ENCODE measurements at places on chromosomes 1 and 21.

DNA sequence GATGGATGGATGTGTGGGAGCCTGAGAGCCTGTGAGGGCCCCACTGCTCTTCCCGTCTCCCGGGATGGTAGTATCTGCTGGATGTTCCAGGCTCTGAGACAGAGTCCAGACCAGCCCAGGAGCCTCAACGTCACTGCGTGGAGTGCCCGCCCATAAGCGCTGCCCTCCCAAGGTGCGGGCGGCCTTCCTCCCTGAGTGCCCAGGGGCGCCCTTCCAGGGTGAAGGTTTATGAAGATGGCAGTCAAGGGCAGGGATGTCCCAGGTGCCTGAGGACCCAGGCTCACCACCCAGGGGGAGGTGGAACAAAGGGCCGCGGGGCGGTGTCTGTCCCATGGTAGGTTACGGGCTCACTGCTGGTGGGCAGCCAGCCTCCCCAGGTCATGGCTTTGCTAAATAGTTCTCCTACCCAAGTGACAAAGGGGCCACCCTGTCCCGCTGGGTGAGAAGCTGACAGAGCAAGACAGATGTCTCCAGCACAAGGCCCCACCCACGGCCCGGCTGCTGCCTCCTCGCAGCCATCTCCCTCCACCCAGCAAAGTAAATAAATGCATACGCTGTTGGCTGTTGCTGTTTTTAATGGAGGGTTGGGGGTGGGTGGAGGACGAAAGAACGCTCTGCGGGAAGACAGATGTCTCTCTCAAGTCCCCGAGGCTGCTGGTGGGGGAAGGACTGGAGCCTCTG lies 9.0 kb upstream of the GPR153 start:
- DNase-seq = no peak

DNA sequence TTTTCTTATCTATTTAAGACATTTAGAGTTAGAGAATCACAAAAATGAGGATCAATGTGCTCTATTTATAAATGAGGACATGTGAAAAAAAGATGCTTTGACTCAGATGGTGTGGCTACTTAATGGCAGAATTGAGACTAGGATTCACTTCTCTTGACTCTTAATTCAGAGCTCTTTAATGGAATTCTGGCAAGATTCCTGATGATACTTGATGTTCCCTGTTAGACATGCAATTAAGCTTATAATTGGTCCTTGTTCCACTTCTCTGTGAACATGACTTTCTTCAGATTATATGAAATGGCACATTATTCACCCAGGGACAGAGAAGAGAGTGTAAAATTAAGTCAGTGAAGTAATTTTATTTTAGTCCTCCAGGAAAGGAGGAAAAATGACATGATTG lies 165.3 kb downstream of the LRRC7 start:
- no peak for DNase-seq

DNA sequence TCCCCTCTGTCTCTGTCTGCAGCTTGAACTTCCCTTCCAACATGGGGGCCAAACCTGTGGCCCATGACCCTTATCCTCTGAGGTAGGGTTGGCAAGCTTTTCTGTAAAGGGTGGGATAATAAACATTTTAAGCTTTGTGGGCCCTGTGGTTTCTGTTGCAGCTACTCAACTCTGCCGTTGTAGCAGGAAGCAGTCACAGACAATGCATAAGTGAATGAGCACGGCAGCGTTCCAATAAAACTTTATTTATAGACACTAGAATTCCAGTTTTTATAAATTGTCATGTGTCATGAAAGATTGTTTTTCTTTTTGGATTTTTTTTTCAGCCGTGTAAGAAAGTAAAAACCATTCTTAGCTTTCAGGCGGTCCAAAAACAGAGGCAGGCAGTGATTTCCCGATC lies 18.2 kb upstream of the CDK18 start:
- DNase-seq = no peak

GRCh38 chr21:33127868-33128242 lies 57.9 kb downstream of the OLIG1 start:
- DNase-seq = no peak

DNA sequence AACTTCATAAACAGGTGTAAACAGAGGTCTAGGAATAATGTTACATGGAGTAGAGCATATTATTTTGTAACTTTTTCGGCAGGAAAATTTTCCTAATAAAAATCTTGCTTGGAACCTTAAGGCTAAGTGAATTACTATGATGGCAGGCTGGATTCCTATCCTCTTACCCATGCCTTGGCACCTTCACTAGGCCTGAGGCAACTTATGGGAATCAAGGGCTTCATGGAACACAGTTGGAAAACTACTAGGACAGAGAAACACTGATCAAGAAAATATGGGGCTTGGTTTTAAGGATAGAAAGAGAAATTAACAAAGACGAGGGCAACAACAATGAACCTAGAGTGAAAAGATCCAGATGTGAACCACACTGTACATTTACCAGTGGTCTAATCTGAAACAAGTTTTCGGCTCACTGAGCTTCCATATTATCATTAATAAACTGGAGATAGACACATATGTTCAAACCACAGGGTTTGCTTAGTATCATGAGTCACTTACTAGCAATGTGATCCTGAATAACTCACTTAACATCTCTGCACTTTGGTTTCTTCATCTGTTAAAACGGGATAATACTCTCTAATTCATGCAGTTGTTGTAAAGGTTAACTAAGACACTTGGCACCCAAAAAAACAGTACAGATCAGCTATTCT lies 68.5 kb downstream of the GPATCH2 start:
- DNase-seq = no peak

DNA sequence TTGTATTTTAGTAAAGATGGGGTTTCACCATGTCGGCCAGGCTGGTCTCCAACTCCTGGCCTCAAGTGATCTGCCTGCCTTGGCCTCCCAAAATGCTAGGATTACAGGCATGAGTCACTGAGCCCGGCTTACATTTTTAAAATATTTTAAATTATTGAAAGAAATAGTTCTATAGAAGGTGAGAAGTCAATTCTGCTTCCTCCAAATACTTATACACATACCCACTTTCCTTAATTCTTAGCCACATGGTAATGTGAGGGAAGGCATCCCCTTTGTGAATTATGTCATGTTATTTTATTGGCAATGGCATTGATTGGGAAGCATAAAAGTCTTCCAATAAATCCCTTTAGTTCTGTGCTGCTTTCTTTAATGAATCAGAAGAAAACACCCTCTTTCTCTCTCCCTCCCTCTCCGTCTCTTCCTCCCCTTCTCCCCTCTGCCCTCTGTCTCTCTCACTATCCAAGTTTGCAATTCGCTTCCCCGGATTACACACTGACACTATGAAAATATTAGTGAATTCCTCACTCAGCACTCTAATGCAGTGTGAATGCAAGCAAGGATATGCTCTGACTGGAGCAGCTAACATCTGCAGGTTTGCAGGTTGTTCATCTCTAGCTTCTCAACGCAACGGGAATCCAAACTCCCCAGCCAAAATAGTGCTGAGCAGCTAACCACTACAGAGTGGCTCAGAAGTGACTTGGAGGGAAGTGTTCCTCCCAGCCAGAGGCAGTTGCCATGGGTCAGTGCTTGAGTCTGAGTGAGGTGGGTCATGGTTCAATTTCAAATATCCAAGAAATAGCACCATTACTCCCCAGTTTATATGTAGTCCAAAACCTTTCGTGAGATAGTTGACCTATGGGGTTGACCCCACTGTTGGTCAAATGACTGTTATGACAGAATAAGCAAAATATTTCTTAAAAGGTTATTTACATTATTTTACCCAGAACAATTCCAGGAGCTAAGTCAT lies 77.8 kb upstream of the CD55 start:
- DNase-seq = no peak

DNA sequence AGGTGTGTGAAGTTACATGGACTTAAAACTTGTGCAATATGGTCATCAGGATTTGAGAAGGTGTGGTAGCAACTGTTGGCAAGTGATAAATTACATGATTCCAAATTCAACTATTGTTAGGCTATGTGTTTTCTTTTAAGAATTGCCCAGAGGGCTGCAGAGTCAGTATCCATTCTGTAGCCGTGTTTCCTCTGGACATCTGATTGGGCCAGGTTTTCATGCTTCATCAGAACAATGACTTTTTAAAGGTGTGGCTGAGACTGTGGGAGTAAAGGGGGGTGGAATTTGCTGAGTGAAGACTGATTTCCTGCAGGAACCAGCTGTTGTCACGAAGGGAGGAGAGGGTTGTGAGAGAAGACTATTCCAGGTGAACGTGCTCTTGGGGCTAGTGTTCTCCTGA lies 1.7 kb upstream of the HRNR start:
- DNase-seq = no peak

- no peak for DNase-seq
These were observed 328.2 kb downstream of the KCTD3 start for GRCh38 chr1:215895276-215895675.

DNA sequence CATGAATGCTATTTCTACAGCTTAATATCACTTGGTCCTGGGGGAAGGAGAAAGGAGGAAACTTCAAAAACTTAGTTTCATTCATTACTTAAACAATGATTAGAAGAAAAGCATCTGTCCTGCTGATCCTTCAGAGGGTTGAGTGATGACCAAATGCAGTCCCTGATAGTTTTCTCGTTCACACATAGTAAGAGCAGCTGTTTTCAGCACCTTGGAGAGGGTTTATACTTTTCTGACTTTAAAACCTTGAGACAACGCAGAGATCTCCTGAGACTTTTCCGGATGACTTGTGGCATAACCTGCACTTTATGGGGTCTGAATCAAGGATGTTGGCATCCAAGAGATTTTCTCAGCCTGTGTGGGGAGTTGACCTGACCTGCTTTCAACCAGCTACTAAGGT lies 94.0 kb upstream of the KCND3 start:
- DNase-seq = no peak

DNA sequence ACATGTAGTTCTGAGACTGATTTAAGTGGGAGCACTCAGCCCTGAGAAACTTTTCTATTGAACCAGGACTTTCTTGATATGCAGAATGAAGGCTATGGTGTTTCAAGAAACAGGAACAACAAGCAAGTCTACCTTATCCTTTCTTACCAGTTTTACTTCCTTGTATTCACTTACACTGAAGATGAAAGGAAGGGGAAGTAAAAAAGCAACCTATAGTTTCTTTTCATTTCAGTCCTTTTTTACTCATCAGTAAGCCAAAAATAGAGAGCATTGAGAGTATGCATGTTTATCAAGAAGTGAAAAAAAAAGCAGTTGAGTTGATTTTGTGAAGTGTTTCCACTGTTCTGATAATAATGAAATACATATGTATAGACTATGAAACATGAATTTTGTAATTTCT lies 1010.3 kb downstream of the AMY1C start:
- no peak for DNase-seq

DNA sequence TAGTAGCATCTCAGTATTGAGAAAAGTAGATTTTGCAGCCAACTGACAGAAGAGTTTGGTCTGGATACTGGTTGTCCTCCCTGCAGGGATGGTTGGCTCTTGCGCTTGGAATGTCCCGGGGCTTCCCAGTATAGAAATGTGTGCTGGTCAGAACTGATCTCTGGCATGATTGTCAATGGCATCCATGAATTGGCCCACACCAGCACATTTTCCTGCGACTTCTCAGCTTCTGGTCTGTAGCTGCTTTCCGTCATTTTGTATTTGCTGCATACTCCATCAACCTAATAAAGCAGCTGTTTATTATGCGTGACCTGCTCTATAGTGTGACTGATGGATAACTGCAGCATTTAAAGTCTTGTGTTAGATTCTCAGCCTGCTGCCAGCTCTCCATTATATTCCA lies 203.7 kb downstream of the S1PR1 start:
- DNase-seq = no peak

GRCh38 chr1:114117654-114118053 lies 36.0 kb downstream of the SYT6 start:
- DNase-seq = no peak

DNA sequence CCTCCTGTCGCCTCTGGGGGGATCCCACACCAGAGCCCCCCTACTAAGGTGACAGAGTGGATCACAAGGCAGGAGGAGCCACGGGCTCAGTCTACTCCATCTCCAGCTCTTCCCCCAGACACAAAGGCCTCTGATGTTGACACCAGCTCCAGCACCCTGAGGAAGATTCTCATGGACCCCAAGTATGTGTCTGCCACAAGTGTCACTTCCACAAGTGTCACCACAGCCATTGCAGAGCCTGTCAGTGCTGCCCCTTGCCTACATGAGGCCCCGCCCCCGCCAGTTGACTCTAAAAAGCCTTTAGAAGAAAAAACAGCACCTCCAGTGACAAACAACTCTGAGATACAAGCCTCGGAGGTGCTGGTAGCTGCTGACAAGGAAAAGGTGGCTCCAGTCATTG lies 42.2 kb downstream of the ZBTB17 start:
- no peak for DNase-seq

DNA sequence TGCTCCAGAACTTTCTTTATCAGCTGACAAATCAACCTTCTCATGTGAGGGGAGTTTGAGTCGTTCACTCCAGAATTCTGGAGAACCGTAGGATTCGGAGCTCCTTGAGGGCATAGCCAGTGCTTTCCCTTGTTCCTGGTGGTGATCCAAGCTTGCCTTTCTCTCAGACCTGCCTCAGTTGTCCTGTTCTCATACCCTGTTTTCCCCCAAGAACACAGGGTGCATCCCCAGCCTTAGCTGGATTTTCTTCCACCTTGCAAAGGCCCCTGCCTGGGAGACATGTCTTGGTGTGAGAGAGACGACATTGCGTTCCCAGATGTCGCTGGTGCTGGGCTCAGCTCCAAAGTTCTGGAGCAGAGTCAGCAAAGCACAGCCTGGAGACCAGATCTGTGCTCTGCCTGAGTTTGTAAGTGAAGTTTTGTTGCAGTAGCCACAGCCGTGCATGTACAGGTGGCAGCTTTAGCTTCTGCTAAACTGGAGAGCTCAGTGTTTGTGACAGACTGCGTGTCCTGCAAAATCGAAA lies 40.0 kb downstream of the ABCG1 start:
- no peak for DNase-seq

DNA sequence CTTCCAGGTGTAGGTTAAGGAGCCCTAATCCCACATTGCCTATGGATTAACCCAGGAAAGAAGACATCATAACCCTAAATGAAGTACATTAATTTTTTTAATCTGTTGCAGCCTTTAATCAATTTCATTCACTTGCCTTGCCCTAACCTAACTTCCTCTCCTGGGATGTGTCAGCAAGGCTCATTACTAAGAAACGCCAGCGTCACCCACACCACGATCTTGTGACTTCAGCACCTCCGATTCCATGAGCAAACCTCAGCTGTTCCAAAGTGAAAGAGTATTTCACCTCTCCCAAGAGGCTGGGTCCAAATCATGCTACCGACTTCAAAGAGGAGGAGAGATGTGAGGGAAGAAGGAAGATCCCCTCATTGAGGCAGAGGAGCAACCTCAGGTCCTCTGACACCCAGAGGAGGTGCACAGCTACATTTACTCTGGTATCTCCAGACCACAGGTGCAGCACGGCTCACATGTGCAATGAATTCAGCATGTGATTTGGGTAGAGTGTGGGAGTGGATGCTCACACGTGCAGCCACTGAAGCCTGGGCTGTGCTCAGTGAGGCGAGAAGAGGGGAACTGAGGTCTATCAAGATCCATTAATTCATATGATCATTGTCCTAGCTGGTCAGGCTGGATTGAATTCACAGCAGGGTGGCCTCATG lies 134.1 kb downstream of the SLC30A10 start:
- no peak for DNase-seq

GRCh38 chr1:78267513-78268218 lies 221.9 kb downstream of the GIPC2 start:
- DNase-seq = no peak

- no peak for DNase-seq
These were observed 27.2 kb downstream of the TSEN15 start for GRCh38 chr1:184078564-184079249.

- DNase-seq = no peak
These were observed 17.2 kb downstream of the NFYC start for GRCh38 chr1:40708750-40709099.

GRCh38 chr1:200274116-200274515 lies 135.7 kb downstream of the ZNF281 start:
- no peak for DNase-seq
